Stimulated activated CD8-positive, alpha-beta memory T cell treated with anti-CD3 and anti-CD28 coated beads, Interleukin-4, amount 100 ng/mL, for 24 hours (primary cell): ENCODE measurements at places on chromosomes 16 and 17.

DNA sequence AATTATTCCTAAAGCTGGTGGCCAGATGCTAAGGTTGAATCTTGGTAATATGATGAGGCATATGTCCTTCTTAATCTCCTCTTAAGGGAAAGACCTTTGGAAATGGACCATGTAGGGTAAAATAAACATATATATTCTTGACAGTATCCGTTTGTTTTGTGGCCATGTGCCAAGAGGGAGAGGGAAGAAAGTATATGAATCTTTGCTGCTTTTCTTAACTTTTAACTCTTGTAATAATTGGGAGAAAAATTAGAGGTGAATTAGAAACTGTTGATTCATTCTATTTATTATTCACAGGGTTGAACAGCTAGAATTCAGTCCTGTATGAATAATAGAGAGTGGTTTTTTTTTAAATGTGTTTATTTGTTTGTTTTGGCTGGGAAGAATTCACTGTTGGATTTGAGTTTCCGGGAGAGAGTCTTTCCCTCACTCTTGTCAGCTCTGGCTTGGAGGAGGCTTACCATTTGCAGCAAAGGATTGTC lies 31.6 kb downstream of the AATF start:
- DNase-seq: no peak

DNA sequence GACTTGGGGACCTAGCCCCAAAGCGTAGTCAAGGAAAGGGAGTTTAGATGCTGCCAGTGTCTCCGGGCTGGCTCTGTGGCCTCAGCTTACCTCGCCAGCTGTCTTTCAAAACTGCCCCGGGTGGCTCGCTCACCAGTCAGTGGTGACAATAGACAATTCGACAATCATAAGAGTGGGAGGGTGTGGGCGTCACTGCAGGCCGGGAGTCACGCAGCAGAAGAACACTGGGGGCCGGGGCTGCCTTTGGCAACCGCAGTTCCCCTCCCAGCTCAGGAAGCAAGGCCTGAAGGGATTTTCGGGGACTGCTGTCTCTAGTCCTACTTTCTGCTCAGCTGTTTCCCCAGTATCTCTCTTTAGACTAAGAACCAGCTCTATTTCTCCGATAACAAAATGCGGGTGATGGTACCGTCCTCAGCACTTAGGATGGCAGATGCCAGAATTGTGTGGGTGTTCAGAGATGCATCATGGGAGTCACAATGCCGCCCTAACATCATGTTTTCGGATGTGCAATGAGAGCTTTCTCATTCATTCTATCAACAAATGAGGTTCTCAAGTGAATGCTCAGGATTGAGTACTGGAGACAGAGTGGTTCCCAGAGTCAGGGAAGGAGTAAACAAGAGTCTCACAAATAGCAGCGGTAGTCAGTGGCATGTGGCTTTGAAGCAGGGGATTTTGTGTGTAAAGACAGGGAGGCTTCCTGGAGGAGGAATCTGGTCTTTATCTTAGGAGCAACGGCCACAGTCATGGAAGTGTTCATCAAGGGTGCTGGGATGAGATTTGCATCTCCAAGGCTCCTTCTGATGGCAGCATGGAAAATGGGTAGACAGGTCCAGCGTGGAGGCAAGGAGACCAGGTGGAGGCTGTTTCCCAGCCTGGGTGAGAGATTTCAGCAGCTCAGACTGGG lies 93.1 kb downstream of the ZDHHC7 start:
- DNase-seq: no peak

- no peak for DNase-seq
Observed at GRCh38 chr17:2943981-2944380, 119.4 kb downstream of the OR1D5 start.

- DNase-seq: no peak
Observed at GRCh38 chr16:89588413-89589109, 13.0 kb downstream of the CPNE7 start.

GRCh38 chr16:12798846-12799245 lies 4.8 kb downstream of the CPPED1 start:
- no peak for DNase-seq

DNA sequence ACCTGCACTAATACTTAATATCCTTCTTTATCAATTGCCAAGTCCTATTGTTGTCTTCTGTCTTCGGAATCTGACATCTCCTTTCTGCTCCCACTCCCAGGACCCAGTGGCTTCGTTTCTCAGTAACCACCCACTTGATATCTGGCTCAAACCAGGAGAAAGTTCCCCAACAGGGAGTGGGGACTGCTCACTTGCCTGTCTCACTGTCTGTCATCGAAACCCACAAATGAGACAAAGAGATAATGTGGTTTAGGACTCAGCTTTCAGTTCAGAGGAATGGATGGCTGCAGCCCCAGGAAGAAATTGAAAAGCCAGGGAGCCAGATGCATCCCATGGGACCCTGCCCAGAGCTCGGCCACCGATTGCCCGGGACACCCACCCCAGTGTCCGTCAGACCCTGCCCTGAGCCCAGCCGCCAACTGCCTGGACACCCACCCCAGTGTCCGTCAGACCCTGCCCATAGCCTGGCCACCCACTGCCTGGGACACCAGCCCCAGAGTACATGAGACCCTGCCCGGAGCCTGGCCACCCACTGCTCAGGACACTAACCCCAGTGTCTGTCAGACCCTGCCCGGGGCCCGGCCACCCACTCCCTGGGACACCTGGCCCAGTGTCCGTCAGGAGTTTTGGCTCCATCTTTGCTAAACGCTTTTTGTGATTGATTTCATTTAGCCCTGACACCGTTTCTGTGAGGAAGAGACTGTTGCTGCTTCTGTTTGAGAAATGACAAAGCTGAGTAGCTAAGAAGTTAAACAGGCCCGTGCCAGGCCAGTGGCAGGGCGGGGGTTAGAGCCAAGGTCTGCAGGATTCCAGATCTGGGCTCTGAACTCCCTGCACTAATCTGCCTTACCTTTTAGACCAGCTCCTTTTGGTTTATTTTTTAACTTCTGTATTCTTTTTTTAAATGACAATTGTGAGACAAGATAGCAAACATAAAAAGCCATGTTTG lies 251.4 kb downstream of the PHKB start:
- DNase-seq: no peak

DNA sequence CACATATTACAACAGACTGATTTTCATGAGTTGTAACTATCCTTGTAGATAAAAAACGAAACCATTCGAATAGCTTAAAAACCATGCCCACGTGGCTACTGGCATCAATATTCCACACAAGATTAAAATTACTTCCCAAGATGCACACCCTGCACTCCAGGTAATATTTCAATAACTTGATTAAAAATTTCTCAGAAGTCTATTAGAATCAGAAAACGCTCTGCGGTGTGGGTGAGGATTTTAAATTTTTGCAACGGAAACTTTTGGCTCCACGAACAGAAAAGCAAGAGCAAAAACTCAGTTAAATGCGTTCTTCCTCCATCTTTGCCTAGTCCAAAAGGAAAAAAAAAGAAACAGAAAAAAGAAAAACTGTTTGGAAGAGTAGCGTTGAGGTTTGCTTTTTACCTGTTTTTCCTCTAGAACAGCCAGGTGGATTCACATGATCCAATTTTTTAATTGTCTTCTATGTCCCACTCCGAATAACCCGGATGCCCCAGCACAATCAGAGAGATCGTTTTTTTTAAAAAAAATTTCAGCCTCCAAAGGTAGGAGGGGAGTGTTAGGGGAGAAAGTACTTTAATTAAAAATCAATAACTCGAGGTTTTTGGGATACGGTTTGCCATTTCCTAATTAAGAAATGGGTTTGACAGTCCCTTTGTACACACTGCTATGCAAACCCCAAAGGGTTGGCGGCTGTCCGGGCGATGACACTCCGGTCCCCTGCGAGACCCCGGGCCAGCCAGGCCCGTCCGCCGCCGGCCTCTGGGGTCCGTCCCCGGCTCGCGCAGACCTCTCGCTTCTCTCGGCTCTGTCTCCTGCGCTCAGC lies 708 bp upstream of the NFAT5 start:
- DNase-seq: no peak

DNA sequence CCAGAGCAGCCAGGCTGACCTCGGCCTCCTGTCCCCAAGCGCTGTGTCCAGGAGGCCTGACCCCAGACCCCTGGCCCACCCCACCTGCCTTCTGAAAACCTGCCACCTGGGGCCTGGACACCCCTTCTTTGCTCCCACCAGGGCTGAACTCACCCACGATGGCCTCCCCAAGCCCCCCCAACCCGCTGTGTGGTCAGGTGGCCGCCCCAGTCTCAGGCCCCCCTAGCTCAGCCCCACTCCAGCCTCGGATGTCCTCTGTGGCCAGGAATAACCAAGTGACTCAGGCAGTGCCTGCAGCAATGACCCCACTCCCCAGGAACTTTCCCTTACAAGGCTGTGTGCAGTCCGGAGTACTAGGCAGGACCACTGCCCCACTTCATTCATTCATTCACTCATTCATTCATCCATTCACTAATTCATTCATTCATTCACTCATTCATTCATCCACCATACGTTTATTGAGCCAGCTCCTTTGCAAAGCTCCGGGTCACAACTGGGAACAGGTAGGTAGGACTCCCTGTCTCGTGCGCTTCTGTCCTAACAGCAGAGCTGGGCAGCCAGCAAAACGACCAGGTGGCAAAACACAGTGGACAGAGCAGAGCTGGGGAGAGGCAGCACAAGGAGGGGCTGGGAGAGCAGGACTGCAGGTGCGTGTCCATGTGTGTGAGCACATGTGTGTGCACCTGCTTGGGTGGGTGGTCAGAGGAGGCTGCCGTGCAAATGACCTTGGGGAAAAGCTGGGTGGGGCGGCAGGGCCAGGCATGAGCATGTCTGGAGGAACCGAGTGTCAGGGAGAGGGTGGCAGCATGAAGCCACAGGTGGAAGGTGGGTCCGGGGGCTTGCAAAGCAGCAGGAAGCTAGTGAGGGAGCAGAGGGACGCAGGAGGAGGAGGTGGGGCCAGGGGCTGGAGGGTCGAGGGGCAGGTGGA lies 75.8 kb upstream of the CBX4 start:
- DNase-seq: no peak

- DNase-seq: no peak
Observed at GRCh38 chr17:82331345-82331939, 2.1 kb downstream of the SECTM1 start.

DNA sequence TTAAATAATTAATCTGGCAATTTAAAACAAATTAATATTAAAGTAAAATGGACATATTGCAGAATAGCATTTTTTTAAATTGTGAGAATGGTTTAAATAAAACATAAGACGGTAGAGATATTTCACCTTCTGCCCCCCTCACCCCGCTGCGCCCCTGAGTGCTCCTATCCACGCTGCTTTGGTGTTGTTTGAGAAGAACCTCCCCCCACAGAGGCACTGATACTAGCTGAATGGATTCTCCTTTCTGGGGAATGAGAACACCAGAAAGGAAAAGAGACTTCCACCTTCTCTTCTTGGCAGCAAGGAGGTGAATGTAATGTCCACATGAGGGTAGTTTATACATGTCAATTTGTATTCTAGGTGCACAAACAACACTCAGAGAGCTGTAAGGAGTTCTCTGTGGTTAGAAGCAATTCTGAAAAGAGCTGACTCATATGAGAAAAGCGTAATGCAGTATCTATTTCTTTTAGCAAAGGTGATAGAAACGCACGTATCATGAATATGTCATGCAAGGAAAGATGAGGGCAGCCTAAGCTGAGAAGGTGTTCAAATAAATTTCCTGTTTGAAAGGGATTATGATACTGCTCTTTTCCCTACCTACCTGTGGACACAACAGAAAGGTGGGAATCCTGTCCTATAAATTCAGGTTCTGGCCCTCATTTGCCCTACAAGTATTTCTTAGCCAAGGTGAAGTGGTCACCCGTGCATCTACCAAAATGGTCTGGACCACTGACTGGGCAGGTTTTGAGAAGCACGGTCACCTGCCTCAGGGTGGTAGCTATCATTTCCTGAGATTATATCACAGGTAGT lies 126.9 kb downstream of the PARN start:
- no peak for DNase-seq

- DNase-seq: no peak
Observed at GRCh38 chr16:24670623-24671454, 58.6 kb upstream of the TNRC6A start.

DNA sequence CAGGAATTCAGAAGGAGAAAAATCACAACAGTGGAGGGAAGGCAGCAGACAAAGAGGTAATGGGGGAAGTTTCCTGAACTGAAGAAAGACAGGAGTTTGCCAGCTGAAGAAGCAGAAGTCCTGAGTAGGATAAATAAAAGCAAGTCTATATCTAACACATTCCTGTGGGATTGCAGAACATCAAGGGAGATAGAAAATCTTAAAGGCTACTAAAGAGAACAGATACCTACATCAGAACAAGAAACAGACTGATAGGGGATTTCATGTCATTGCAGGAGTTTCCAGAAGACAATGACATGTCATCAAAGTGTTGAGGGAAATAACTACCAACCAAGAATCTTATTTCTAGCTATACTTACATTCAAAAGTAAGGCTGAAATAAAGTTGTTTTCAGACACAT lies 21.3 kb upstream of the CRYBA1 start:
- DNase-seq: no peak

- DNase-seq: no peak
Observed at GRCh38 chr17:49063652-49064051, 66.5 kb downstream of the IGF2BP1 start.

DNA sequence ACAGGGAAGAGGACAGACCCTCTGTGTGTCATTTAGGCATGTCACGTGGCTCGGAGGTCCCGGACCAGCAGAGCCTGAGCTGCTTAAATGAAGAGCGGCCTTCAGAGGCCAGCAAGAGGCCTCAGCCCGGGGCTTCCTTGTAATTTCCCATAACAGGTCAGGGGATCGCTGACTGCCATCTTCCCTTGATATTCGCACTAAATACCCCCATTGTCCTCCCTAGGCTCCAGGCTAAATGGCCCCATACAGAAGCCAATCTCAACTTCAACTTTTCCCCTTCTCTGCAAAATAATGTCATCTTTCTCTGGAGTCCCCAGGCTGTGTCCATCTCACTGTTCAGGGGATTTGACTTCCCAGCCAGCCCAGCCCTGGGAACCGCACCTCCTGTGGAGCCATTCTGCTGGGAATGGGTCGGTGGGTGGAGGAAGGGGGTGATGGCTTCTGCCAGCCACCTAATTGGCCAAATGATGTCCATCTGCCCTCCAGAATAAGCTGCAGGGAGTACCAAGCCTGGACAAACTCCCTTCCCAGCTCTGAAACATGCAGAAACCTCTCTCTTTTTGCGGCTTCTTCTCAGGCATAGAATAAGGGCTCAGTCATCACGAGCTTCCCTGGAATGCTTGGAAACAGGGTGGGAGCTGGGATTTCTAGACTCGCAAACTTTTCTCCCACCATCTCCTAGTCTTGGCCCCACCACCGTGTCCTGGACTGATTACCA lies 129.9 kb downstream of the SDK2 start:
- DNase-seq: no peak

DNA sequence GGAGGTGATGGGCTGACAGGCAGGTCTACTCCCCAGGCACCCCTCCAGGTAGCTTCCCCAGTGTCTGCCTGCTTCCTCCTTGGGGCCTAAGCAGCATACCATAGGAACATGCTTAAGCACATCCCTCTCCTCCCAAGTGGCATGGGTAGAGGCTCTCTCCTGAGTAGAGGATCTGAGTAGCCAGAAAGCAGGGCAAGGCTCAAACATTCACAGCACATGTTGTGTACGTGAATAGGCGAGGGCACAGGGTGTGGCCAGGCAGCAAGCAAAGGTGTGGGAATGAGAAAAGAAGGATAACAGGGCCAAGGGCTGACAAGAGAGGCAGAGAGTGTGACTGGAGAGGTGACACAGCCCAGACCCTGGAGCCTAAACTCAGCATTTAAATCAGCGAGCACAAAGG lies 29.7 kb upstream of the GFOD2 start:
- no peak for DNase-seq
